NCI-H2227 treated with DMSO at 0.1 percent for 48 hours (cell line): ENCODE measurements at places on chromosomes 2 and 18.

GRCh38 chr2:132670496-132671150 is 618 bp upstream of the LYPD1 start:
- DNase-seq = peak; percentile 51

GRCh38 chr2:12835733-12836132 is 119.0 kb downstream of the TRIB2 start:
- no peak for DNase-seq

- no peak for DNase-seq
Measured at GRCh38 chr2:99504844-99505584, 15.2 kb upstream of the REV1 start.

GRCh38 chr2:2873450-2873811 is 504.2 kb downstream of the EIPR1 start:
- no peak for DNase-seq

- no peak for DNase-seq
Measured at GRCh38 chr18:13551841-13552733, 174.3 kb downstream of the FAM210A start.

GRCh38 chr2:188976545-188977268 is 2.5 kb downstream of the COL3A1 start:
- no peak for DNase-seq

- DNase-seq = no peak
Measured at GRCh38 chr18:3388980-3389379, 61.0 kb upstream of the TGIF1 start.

GRCh38 chr18:74273394-74273793 is 18.4 kb downstream of the CYB5A start:
- DNase-seq = no peak

GRCh38 chr2:29066997-29067605 is 7.2 kb downstream of the PCARE start:
- no peak for DNase-seq

GRCh38 chr18:58114766-58115165 is 70.7 kb downstream of the NEDD4L start:
- DNase-seq = no peak

- no peak for DNase-seq
Measured at GRCh38 chr18:55179835-55180234, 220.6 kb upstream of the CCDC68 start.

- DNase-seq = no peak
Measured at GRCh38 chr2:134436706-134437105, 182.8 kb downstream of the MGAT5 start.

DNA sequence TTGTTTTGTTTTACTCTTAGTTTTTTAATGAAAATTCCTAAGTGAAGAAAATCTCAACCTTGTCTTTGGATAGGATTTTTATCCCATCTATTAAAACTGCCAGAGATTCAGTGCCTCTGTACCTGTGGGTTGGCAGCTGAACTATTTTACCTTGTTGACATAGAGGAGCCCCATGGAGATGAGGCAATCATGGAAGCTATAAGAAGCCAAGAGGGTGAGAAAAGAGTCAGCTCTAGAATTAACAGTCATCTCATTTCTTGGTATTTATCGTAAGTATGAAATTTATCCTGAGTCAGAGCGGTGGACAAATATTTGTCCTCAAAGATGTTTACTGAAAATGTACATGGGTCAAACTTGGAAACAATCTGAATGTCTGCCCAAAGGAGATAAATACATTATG is 35.8 kb upstream of the PGAP1 start:
- DNase-seq = no peak

GRCh38 chr2:237998530-237998929 is 31.7 kb downstream of the UBE2F start:
- DNase-seq = no peak

DNA sequence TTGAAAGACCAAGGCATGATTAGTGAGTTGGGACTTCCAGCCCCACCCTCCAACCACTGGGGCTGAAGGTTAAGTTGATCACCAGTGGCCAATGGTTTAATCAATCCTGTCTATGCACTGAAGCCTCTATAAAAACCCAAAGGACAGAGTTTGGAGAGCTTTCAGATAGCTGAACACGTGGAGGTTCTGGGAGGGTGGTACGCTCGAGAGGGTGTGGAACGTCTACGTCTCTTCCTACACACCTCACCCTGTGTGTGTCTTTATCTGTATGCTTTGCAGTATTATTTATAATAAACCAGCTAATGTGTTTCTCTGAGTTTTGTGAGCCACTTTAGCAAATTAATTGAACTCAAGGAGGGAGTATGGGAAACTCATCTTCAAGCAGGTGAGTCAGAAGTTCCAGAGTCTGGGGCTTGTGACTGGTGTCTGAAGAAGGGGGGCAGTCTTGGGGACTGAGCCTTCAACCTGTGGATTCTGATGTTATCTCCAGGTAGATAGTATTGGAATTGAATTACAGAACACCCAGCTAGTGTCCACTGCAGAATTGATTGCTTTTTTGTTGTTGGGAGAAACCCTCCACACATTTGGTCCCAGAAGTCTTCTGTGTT is 20.3 kb downstream of the ACTR3 start:
- DNase-seq = no peak

DNA sequence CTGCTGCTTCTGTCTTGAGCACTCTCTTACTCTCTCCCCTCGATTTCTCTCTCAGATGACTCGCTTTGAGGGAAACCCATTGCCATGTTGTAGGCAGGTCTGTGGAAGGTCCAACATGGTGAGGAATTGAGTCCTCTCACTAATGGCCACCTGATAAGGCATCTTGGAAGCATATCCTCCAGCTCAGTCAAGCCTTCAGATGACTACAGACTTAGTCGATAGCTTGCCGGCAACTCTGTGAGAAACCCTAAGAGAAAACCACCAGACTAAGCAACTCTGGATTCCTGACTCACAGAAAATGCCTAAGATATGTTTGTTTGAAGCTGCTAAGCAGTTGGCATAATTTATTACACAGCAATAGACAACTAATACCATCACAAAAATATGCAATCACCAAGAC is 51.2 kb downstream of the WDR75 start:
- DNase-seq = no peak

- DNase-seq = no peak
Measured at GRCh38 chr2:69100220-69100723, 87.3 kb downstream of the ANTXR1 start.

- no peak for DNase-seq
Measured at GRCh38 chr2:233163486-233164103, 87.9 kb upstream of the ATG16L1 start.

DNA sequence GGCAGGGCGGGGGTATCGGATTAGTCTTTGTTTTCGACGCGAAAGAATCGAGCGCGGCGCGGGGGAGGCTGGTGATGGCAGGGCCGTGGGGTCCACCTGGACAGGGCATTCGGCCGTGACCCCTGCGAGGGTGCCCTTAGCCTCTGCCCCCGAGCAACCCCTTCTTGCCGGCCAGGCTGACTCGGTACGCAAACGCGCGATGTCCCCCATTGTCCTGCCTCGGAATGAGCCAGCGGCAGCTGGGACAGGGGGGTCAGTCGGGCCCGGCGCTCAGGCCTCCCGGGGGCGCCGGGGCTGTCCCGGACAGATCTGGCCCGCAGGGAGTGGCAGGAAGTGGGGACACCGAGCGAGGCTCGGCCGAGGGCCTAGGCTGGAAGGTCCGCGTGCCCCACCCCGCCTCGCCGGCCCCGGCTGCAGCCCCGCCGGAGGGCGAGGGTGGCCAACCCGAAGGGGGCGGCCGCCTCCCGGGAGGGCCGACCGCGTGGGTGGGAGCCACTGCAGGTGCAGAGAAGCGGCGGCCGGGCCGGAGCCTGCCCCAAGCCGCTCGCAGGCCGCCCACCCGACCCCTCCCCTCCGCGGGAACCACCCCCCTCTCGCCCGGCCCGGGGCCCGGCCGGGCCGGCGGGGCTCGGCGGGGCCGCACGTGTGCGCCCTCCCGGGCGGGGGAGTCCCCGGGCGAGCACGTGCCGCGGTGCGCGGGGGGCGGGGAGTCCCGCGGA is at the start of gene TET3:
Gene TET3 (plus strand): TSS at position 708 of the 719 bp plus-strand sequence. CDS start 1,494 bp downstream, outside the sequence.
- no peak for DNase-seq

GRCh38 chr2:180406687-180407086 is 399.6 kb upstream of the CWC22 start:
- no peak for DNase-seq

DNA sequence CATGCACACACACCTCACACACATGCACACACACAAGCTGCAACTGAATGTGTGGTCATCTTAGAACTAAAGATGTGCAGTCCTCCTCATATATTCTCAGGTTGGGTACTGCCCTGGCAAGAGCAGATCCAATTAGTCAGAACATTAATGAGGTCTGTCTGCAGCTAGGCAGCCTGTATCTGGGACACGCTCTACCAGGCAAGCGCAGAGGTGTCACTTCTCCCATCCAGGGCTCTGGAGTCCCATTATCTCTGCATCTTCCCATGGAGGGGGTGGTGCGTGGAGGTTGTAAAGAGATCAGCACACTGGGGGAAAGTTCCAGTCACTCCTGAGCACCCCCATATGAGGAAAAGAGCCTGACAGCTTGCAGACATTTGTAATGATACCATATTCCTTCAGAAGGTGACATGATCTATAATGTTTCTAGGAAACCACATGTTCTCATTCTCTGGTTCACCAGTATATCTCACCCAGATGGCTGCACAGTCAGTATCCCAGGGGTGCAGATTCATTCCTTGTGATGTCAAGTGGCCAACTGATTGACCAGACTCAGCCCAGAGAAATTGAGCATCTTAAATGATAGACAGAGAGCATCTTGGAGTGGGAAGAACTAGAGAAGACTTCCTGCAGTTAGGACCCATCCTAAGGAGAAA is 95.4 kb downstream of the RTN4 start:
- DNase-seq = no peak

- DNase-seq = no peak
Measured at GRCh38 chr18:12255626-12256026, 1.5 kb downstream of the CIDEA start.

DNA sequence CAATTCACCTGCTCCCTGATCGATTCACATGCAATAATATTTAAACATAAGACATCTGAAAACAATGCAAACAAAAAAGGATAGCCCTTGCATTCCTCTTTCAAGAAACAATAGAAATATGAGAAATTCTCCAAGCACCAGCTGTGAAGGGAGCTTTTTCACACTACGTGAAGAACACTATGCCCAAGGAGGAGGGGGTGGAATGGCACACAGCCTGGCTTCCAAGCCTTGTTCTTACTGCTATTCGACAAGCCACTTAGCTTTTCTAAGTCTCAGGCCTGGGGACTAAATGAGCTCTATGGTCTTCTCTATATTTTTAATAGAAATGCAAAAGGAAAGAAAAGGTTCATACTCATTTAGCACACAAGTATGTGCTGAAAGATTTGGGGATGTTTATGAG is 92.2 kb upstream of the CHRNA1 start:
- DNase-seq = no peak

- no peak for DNase-seq
Measured at GRCh38 chr2:158120664-158121641, 19.3 kb downstream of the UPP2 start.

GRCh38 chr2:176514805-176515500 is 245.7 kb downstream of the MTX2 start:
- no peak for DNase-seq

GRCh38 chr18:360676-361075 is 92.8 kb upstream of the THOC1 start:
- no peak for DNase-seq

DNA sequence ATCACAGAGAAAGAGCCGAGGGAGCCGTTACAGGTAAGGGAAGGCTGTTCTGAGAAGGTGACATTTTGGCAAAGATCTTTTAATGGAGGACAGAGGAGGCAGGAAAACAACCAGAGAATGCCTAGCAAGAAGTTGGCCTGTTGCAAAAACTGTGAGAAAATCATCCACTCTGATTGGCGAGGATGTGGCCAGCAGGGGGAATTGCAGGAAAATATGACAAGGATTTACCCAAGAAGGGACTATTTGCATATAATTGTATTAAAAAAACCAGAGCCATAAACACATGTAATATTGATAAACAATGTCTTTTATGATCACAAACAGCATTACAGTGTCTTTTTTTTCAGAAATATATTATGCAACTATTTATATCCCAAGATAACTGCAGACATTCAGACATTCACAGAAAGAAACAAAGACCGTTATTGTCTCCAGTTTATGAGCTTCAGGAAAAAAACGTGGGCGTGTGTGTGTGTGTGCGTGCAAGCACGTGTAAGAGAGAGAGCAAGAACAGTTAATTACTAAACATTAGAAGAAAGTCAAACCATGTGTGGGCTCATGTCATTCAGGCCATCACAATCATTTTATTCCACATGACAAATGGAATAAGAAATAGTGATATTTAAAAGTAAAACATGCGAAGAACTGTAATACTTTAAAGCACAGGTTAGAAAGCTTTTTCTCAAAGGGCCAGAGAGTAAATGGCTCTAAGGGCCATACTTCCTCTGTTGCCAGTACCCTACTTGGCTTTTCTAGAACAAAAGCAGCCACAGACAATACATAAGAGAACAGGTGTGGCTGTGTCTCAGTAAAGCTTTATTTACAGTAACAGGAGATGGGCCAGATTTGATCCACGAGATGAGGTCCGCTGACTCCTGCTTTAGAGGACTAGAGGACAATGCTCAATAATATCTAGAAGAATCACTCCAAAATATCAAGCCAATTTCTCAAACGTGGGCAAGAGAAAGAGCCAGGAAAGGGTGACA is 324.1 kb downstream of the DLGAP1 start:
- DNase-seq = no peak

DNA sequence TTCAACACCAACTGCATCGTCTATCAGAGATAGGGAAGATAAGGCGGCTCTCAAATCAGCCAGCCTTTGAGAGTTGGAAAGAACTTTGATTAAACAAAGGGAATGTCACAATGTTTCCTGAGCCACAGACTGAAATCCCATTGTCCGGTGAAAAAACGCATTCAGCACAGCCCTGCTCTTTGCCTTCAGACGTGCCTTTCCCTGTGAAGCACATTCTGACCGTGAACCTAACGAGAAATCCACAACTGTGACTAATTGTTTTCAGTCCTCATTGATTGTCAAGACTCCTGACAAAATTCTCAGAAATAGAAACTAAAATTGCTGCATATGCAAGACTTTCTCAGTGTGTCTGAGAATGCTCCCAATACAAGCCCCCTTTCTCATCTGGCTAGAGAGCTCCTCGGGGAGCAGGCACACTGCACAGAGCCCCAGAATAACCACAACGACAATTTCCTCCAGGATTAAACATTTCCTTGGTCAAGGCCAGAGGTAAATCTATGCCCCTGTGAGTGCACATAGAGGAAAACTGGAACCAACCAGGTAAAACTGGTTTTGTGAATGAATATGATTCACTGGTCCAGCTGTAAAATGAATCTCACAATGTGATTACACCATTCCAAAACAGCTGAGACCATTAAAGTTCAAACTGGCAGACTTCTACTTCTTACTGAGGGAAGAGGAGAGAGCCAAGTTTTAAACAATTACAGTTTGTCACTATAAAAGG is 561.9 kb upstream of the ID2 start:
- DNase-seq = no peak

- no peak for DNase-seq
Measured at GRCh38 chr18:73254564-73254963, 386.8 kb upstream of the NETO1 start.

GRCh38 chr2:669323-669722 is 7.9 kb downstream of the TMEM18 start:
- DNase-seq = no peak

GRCh38 chr2:70656421-70657010 is 102.9 kb upstream of the TGFA start:
- DNase-seq = no peak

- DNase-seq = no peak
Measured at GRCh38 chr2:176445956-176446355, 176.7 kb downstream of the MTX2 start.
